NCI-H1930 (cell line): ENCODE measurements at places on chromosomes 11 and 22.

GRCh38 chr11:63769042-63769713, 603 bp upstream of the ZFTA start:
- DNase-seq, result no peak

DNA sequence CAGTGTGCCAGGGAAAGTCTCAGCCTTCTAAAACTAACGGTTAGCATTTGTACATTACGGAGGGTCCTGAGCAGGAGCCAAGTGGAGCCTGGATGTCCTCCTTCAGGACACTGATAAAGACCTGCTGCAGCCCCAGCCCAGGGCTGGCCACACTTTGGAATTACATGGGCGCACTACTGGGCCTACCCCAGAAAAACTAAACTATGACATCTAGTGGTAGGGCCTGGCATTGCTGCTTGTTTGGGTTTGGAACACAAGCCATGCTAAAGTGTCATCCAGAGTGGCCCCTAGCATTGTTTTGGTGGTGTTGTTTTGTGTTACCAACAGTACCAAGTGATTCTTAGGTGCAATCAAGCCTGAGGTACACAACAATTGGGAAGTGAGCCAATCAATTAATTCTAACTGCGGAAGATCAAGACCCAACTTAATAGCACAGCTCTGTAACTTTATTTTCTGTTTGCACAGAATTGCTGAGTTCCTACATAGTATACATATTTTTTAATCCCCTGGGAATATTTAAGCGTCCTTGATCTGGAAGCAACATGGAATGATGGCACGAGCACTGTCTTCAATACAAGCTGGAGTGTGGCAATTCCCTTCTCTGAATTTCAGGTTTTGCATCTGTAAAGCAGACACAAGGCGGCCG, 340.7 kb downstream of the LARGE1 start:
- DNase-seq, result peak; percentile 47

GRCh38 chr11:79439886-79440570, 802 bp downstream of the TENM4 start:
- no peak for DNase-seq

DNA sequence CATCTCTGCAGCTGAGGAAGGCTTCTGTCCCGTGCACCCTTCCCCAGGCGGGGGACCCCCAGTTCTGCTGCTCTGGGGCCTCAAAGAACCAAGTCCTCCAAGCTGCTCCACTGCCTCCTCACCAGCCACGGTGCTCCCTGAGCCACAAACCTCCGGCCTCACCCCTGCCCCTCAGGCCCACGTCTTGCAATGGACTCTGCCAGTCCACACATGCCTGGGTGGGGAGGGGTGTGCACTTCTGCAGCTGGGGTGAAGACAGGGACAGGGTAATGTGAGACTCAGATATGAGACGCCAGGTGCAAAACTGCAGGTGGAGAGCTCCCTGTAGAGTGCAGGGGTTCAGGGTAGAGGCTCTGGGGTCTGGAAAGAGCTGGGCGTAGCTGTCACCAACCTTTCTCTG, 3.2 kb upstream of the PTDSS2 start:
- DNase-seq, result no peak

GRCh38 chr11:76810151-76810853, 27.1 kb downstream of the TSKU start:
- DNase-seq, result no peak

GRCh38 chr11:57072640-57073039, 83.9 kb downstream of the OR5AK2 start:
- no peak for DNase-seq

DNA sequence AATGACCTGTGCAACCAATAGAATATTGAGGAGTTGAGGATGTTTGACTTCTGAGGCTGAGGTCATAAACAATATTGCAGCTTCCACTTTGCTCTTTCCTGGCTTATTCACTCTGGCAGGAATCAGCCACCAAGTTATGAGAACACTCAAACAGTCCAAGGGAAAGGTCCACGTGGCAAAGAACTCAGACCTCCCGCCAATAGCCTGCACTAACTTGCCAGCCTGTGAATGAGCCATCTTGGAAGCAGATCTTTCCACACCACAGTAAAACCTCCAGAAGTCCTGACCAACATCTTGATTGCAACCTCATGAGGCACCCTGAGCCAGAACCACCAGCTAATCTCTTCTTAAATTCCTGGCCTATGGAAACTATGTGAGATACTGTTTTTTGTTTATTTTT, 22.7 kb upstream of the PICALM start:
- no peak for DNase-seq

GRCh38 chr11:124878759-124879492, 13.7 kb downstream of the ROBO3 start:
- DNase-seq, result no peak

DNA sequence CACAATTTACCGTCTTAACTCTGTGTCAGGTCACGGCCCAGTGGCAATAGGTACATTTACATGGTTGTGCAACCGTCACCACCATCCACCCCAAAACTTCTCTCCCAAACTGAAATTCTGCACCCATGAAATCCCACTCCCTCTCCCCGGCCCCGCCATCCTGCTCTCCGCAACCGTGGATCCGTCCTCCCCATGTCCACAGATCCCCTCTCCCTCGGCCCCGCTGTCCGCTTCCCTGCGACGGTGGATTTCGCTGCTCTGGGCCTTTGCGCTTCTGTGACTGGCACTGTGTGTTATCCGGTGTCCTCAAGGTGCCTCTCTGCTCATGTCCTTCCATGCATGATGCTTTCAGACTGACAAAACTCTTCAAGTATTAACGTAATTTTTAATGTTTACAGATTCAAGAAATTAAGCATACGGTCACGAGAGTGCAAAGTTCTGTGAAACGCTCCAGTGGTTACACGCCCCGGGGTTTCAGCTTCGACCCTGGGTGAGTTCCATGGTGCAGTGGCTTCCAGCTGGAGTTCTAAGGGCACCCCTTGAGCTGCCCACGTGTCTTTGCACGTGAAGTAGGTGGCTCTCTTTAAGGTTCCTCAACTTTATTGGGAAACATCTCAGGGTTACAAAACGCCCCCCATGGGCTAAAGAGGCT, 76.4 kb downstream of the KCNQ1 start:
- DNase-seq, result no peak

GRCh38 chr11:96109331-96110030, 185.6 kb upstream of the MTMR2 start:
- no peak for DNase-seq

DNA sequence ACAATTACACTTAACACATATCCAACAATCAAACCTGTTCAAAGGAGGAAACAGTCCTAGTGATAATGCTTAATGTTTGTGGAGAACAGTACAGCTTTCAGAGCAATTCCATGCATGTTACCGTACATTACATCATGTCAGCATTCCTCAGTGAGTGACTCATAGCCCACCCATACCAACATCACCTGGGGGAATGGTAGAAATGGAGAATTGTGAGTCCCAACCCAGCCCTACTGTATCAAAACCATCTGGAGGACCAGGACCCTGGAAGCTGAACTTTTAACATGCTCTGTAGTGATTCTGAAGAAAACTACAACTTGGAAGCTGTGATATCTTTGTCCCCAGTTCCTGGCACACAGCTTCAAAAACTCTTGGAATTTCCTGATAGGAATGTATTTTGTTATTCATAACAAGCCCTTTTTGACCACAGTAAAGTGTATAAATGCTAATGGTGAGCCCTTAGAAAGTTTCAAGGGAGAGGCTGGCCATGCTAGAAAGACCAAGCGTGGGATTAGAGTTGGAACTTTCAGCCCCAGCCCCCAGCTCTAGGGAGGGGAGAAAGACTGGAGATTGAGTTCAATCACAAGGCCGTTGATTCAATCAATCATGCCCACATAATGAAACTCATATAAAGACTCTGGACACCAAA, 301.1 kb downstream of the BUD13 start:
- no peak for DNase-seq

- DNase-seq, result no peak
Observed at GRCh38 chr11:135004495-135004894, 592.5 kb upstream of the B3GAT1 start.

GRCh38 chr22:26847046-26847445, 189.7 kb downstream of the MIAT start:
- no peak for DNase-seq

DNA sequence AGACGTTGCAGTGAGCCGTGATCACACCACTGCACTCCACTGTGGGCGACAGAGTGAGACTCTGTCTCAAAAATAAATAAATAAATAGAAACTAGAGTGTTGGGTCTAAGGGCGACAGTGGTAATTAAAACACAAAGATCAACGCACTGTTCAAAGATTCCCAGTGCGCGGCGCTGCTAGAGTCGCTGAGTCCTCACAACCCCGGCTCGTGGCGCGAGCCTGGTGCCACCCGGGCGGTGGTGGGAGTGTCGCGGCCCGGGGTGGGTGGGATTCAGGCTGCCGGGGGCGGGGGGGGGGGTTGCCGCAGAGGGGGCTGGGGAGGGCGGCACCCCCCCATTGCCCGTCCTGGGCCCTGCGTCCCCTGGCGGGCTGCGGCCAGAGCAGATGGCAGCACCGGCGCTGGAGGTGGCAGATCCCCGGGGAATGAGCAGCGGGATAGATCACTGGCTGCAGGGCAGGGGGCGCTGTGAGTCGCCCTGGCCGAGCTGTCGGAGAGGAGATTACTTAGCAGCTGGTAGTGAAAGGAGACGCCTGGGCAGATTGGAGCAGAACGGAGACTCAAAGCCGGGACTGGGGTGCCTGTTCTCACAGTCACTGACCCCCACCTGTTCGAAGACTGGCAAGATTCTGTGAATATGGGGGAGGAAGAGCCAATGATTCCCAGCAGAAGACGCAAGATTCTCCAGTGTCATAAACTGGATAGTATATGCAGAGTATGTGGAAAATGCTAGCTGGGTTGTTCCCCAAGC, 30.2 kb upstream of the APOBEC3A start:
- peak; percentile 65 for DNase-seq

GRCh38 chr11:123430721-123431497, 840 bp downstream of the GRAMD1B start:
- DNase-seq, result no peak

DNA sequence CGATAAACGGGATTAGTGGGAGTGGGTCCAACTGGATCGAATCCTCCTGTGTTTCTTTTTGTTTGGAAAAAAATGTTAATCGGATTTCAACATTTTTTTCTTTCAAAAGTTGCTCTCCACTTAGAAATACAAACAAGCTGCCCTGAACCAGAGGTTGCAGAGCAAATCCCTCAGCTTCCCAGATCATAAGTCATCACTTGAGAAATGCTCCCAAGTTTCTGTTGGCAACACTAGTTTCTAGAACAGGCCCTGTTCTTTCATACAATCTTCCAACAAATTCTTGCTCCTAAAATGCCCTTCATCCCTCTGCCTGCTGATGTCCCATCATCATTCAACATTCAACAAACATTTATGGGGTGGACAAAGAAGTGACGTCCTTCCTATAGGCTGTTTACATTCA, 1.3 kb upstream of the MLC1 start:
- DNase-seq, result no peak

GRCh38 chr11:103798446-103798845, 238.0 kb upstream of the DDI1 start:
- DNase-seq, result no peak

- DNase-seq, result peak; percentile 32
Observed at GRCh38 chr11:18706330-18707243, 8.0 kb downstream of the TMEM86A start.
